Activated naive CD4-positive, alpha-beta T cell (primary cell): ENCODE measurements at places on chromosomes 7 and 10.

DNA sequence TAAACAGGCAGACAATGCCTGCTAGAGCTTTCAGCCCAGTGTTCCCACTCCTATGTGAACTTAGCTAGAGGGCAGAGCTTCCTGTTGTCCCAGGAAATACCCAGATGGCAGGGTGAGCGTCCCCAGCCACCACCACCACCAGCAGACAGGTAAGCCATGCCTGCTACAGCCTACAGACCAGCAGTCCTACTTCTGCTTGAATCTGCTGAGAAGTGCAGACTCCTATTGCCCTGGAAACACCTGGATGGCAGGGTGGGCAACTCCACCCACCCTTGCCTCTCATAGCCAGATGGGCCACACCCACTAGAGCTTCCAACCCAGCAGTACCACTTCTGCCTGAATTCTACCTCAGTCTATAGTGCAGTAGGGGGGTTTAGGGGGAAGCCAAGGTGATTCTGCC lies 64.4 kb downstream of the FBXL13 start:
- DNase-seq, result no peak

DNA sequence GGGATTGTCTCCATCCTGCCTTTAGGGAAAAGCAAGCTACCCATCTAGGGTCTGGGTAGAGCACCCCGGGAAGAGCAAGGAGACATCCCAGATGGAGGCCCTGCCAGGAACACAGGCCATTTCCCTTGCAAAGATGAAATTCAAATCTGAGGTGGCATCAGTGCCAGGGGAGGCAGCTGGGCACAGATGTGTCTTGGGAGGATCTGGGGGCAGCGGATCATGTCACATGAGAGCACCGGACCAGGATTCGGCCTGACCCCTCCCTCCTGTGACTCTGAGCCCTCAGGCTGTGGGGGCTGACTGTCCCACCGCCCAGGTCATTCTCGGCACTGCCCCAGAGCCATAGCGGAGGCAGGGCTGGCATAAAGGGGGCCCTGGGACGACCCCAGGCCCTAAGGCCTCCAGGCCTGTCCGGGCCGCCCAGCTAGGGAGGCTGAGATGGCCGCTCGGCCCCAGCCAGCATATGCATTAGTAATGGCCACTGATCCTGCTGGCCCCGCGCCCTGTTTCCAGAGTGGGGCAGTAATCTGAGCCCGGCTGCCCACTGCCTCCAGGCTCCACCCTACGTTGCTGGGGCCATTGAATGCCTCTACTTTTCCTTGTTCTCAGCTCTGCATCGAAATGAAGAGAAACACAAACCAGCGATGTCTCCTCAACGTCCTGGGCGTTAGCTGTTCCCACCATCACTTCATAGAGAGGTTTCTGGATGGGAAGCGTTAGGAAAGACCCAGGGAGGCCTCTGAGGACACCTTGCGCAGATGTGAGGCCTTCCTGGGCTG lies 148.5 kb downstream of the UBE2H start:
- no peak for DNase-seq

- DNase-seq, result no peak
These were observed 44.0 kb downstream of the ASB13 start for GRCh38 chr10:5622186-5622960.

- DNase-seq, result no peak
These were observed 34.3 kb upstream of the BTBD16 start for GRCh38 chr10:122236690-122237306.

- DNase-seq, result no peak
These were observed 193.2 kb downstream of the CYP26A1 start for GRCh38 chr10:93266858-93267257.

DNA sequence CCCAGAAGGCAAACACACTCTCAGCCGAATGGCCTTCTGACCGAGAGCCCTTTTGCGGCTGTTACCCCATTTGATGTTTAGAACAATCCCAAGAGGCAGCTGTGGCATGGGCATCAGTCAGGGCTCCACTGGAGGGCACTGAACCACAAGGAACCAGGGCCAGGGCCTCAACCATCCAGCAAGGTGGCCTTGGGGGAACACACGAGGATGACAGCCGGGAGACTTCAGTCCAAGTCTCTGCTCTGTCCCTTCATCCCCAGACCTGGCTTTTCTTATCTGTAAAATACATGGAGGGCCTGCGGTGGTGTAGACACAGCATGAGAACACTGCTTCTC lies 63.6 kb upstream of the INSIG1 start:
- no peak for DNase-seq

DNA sequence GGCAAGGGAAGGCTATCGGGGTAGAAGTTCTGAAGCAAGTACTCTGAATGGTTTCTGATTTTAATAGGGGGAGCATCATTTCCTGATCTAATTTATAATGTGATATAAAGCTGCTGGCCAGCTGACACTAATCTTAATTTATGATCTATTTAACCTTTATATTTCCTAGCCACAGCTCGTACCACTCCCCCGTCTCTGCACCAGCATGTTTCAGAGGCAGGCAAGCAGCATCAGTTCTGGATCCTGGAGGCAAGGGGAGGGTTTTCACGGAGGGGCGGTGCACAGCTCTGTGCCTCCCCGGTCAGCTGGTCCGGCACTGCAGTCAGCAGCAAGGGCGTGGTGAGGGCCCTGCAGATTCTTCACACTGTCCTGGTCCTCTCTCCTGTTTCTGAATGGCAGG lies 30.0 kb downstream of the MGMT start:
- DNase-seq, result no peak

DNA sequence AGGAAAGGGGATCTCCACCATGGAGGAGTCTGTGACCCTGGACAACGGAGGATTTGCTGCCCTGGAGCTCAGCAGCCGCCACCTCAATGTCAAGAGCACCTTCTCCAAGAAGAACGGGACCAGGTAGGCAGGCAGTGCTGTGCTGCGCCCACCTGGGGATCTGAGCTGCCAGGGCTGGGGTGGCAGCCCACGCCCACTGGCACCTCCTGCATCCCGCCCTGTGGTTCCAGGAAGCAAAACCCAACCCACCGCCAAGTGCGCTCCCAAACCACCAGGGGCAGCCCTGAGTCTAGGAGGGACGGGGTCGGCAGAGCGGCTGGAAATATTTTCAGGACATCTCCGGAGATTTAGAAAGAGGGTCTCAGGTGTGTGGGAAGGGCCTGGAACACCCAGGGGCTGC lies 440.3 kb upstream of the FOXK1 start:
- DNase-seq, result no peak

GRCh38 chr7:37385787-37386186 lies 62.9 kb downstream of the ELMO1 start:
- no peak for DNase-seq
